ENCODE measurements at places on chromosomes 16 and 17.

GRCh38 chr17:79784353-79785016 lies 6.5 kb downstream of the CBX2 start:
- DNase-seq: no peak

DNA sequence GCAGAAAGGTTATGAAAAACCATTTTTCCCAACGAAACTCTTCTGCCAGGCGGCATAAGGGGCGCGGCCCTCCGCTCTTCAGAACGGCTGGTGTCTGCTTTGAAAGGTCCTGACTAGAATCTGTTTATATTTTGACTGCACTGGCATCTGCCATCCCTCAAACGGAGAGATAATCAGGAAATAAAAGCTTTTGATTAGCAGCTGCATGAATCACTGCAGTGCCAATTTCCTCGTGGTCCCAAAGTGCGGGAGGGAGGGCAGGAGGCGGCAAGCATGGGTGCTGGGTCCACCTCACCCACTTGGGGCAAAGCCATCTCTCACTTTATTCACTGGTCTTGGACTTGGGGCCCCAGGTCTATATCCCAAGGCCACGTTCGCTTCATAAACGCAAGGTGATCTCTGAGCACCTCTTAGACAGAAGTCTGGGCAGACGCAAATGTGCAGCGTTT lies 49.7 kb downstream of the TBC1D16 start:
- DNase-seq: no peak

DNA sequence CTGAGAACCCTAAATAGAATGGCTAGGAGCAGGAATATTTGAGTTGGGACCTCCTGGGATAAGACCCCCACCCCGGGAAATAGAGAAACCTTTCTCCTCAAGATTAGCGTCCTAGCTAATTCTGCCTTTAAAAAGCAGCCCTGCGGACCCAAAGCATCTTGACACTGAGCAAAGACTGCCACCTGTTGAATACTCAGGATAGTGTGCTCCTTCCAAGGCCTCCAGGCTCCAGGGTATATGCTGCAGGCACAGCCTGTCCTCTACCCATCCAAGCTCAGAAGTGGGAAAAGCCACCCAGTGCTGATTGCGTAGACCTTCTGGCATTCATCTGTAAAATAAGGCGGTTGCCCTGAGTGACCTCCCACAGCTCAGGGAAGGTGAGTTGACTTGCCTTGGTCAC lies 456.2 kb upstream of the DYNLRB2 start:
- no peak for DNase-seq

- no peak for DNase-seq
These were observed 680 bp downstream of the ZNF629 start for GRCh38 chr16:30786115-30786935.

Measured in stimulated activated CD4-positive, alpha-beta T cell treated with anti-CD3 and anti-CD28 coated beads, Interleukin-1b, Interleukin-23, amount 100 ng/mL, for 48 hours (primary cell).